ENCODE measurements at places on chromosomes 3 and 15.

DNA sequence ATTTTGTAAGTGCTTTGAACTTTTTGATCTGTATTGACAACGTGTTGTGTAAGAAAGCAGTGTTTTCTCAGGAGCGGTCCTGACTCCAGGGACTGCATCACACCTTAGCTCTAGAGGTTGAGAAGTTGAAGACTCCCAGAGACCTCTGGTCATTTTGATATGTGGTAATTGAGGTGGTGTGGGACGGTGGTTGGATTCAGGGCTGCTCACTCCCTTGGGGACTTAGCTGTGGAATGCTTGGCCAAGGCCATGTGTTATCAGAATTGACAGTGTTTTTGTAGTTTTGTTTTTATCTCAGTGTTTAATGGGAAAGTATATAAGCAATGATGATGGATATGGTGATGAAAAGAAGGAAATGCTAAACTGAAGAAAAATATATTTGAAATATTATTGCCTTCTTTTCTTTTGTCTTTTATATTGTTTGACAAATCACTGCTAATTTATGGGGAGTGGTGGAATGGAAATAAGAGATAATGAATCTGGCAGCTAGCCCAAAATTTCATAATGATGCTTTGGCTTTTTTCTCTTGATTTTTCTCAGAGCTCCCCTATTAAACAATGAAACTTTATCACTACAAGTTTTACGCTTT, 16.0 kb downstream of the CMSS1 start:
- no peak for DNase-seq

DNA sequence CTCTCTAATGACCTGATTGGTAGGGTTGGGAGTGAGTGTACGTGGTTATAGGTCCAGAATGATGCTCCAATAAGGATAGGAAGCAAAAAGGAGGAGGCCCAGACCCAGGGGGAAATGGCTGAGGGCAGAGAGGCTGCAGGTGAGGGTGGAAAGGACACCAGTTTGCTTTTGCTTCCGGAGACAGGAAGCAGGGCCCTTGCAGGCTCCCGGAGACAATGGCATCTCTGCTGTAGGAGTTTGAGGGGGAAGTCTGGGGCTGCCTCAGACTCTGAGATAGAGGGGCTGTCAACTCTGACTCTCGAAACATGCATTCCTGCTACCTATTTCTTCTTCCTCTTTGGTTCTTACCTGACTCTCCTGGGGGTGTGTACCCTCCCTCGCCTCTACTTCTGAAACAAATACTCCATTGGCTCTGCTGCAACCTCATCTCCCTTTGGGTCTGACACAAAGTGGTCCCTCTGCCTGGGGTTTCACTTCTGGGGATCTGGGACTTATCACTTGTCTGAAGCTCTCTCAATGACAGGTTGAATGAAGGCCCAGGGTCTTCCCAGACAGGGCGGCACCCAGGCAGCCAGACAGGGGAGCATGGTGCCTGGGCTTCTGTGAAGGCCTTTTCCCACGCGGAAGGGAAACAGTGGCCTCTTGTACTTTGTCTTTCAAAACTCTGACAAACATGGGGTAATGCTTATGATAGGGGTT, 61.5 kb downstream of the CHRD start:
- no peak for DNase-seq

GRCh38 chr3:180421721-180422120, 180.2 kb upstream of the TTC14 start:
- DNase-seq: no peak

DNA sequence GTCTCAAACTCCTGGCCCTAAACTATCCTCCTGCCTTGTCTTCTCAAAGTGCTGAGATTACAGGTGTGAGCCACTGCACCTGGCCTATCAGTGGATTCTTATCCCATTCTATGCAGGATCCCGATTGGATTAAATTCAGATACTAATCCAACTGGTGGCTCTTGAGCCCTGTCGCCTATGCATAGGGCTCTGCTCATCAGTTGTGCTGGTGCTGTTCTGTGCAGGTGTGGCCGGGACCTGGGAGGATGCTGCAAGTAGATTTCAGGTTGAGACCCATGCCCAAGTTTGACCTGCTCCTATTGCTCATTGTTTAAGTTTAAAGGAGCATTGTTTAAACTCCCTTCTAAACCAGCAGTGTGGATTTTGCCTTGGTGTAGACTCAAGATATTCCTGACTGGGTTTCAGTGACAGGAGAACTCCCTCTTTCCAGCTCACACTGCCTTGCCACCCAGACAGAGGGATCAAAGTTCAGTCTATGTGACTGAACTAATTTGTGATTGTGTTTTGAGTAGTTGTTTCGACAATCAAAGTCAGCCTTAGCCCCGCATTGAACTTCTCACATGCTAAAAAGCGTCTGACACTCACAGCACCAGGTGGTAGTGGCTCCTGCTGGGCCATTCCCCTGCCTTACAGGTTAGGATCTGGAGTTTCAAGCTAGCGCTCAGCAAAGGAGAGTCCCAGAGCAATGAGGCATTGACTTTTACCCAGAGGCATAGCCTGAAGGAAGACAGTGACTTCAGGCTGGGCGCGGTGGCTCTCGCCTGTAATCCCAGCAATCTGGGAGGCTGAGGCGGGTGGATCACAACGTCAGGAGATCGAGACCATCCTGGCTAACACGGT, 45.0 kb upstream of the PIK3CB start:
- DNase-seq: no peak

DNA sequence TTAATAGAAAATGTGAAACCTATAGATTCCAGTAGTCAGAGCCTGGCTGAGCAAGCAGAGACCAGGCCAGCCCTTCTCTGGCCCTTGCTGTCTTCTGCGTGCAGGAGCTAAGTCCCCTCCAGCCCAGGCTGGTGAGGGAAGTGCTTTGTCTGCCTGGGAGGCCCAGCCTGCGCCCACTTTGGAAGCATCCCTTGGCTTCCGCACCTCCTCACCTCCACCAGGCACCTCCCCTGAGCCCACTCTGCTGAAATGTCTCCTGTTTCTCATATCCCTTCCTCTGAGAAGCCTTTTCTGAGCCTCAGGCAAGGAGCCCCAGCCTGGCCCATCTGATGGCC, 45.3 kb downstream of the ALDH1L1 start:
- no peak for DNase-seq

- DNase-seq: no peak
Measured at GRCh38 chr3:13405614-13406013, 14.5 kb downstream of the NUP210 start.

GRCh38 chr3:38662544-38662943, 13.1 kb upstream of the SCN5A start:
- DNase-seq: no peak

GRCh38 chr3:189787632-189788031, 156.4 kb downstream of the TP63 start:
- DNase-seq: no peak

- no peak for DNase-seq
Measured at GRCh38 chr3:58217209-58217811, 6.5 kb upstream of the DNASE1L3 start.
